ENCODE measurements at places on chromosomes 1 and 21. TPM values are rescaled to one million over a fixed set of nuclear protein-coding genes. Genes with fewer than 3 reads are reported as not detected.

DNA sequence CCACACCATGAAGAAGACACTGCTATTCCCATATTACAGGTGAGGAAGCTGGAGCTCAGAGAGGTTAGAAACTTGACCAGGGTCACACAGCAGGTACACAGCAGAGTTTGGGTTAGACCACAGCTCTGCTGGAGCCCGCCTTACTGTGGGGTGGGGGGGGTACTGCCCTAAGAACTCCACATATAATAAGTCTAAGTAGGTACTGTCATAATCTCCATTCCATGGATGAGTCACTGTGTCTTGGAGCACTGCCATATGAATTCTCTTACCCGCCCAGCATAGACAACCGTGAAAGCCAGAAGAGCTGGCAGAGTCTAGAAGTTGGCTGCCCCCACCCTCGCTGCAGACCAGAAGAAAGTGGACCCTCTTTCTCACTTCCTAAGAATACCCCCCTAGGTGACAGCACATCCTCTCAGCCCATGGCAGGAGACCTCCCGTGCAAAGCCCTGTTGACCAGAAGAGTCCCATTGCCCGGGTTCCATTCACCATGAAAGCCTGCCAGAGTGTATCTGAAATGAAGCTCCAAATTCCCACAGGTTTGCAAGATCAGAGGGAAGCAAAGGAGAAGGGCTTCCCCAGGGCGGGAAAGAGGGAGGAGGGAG, 5.2 kb upstream of the PLA2G2D start:
- no peak for DNase-seq

GRCh38 chr1:173267453-173267945, 60.4 kb upstream of the TNFSF4 start:
- no peak for DNase-seq

GRCh38 chr1:24639881-24640280, 3.2 kb upstream of the SRRM1 start:
- DNase-seq: no peak

DNA sequence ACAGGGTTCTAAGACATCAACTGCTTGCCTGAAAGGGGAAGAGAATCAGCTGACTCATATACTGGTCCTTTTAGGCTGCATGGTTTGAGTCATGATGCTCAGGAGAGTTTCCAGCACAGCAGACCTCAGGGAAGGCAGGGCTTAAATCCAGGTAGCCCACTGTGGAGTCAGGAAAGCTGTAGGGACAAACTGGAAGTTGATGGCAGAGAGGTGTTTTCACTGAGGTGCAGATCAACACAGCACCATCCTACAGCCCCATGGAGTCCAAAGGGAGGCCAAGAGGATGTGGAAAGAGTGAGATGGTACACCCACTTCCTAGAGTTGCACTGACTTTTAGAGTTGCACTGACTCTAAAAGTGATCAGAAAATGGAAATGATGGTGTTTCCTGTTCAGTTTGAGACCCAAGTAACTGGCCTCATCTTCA, 252.4 kb upstream of the DUSP10 start:
- no peak for DNase-seq

DNA sequence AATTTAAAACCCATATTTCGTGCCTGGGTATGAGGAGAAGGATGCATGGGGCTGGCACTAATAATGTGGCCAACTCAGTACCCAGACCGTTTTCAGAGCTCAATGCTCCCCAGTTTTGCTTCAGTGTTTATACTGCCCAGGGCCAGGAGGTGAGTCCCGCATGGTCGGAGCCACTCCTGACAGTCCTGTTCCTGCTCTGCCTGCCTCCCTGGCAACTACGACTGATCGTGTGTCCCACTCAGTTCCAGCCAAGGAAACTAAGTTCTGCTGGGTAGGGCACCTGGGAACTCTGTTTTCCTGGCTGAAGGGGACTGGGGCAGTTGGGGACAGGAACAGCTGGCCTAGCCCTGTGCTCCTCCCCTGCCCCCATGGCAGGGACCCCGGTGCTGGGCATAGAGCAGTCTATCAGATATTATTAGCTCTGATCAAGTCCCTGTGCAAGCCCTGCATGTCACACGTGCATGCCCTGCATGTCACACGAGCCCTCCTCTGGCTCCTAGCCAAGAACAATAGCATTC, 19.2 kb downstream of the S100A7 start:
- no peak for DNase-seq

- no peak for DNase-seq
Measured at GRCh38 chr1:11576109-11576875, 77.9 kb downstream of the FBXO2 start.

DNA sequence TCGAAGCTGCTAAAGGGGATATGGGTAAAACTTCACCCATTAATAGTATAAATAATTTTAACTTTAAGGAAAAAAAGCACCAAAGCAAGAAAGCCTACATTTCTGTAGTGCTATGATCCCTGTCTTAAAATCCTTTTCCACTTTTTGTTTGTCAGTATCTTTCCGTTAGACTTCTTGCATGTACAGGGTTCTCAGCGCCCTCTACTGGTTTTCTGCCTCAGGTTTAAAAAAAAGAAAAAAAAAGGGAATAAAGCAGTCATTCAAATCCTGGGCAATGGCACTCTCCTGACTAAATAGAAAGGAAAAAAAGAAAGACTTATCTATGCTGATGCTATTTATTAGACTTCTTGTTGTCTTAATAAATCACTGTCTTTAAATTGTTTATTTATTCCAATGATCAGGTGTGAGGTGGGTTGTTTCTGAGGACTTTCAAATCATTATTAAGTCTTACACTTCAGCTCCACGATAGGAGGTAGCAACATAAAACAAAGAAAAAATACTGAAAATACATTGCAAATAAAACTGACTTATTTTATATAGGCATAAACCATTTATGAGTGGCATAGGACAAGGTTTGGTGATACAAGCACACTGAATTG, 475.4 kb upstream of the NR5A2 start:
- no peak for DNase-seq

DNA sequence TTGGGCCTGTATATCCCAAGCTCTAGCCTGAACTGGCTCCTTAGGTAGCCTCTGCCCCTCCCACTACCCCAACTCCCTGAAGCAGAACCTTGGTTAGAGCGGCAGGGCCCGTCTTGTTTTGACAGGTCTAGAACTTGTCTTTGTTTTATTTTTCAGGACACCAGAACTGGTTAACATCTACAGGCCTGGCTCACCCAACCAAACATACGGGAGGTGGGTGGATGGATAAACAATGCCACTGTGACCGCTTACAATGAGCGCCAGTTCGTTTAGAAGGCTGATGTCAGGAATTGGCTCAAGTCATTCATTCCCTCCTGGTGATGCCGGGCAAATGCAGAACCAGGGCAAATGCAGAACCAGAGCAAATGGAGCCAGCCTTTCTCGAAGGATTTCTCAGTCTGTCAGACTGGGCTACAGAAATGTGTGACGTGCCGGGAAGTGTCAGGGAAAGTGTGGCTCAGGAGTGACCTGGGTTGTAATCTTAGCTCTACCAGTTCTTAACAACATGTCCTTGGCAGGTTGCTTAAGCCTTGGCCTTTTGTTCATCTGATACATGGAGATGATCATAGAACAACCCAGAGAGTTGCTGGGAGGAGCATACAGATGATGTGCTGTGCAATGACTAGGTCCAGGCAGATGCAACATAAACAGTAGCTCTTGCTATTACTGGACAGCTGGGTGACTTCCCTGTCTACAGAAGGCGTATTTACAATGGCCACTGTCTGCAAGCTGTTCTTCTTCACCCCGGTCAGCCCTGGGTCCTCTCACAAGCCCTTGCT, 30.5 kb upstream of the BTG2 start:
- DNase-seq: no peak

DNA sequence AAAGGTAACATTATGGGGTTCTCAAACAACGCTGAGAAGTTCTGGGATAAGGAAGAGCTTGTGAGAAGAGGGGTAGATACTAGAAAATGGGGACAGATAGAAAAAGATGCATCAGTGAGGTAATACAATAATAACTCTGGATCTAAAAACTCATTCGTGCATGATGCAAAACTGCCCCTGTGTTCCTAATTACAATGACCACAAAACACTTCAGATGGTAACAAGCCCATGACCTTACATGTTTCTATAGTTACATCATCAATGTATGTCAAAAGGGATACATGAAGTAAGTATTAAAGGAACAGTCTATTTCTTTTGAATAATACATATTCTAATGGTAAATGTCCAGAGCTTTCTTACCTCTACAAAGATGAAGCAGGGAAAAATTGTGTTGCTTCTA, 110.6 kb upstream of the PLPPR5 start:
- DNase-seq: no peak

DNA sequence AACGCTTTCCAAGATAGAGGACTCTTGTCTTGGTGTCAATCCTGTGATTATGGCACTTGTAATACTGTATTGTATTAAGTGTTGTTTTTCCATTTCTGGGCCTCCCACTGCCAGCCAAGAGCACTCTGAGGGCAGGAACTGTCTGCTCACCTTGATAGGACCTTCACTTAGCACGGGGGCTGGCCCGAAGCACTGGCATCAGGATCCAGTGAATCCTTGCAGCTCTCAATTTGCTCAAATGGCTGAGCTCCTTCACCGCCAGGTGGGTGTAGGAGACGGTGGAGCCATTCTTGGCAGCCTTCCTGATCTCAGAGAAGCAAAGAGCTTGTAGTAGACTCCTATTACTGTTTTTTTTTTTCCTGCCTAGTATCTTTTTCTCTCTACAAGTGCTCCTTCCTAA, 17.7 kb downstream of the MECR start:
- no peak for DNase-seq

GRCh38 chr1:11072216-11072917, 12.5 kb upstream of the SRM start:
- no peak for DNase-seq

GRCh38 chr1:99674115-99675064, 28.5 kb downstream of the PALMD start:
- DNase-seq: no peak

DNA sequence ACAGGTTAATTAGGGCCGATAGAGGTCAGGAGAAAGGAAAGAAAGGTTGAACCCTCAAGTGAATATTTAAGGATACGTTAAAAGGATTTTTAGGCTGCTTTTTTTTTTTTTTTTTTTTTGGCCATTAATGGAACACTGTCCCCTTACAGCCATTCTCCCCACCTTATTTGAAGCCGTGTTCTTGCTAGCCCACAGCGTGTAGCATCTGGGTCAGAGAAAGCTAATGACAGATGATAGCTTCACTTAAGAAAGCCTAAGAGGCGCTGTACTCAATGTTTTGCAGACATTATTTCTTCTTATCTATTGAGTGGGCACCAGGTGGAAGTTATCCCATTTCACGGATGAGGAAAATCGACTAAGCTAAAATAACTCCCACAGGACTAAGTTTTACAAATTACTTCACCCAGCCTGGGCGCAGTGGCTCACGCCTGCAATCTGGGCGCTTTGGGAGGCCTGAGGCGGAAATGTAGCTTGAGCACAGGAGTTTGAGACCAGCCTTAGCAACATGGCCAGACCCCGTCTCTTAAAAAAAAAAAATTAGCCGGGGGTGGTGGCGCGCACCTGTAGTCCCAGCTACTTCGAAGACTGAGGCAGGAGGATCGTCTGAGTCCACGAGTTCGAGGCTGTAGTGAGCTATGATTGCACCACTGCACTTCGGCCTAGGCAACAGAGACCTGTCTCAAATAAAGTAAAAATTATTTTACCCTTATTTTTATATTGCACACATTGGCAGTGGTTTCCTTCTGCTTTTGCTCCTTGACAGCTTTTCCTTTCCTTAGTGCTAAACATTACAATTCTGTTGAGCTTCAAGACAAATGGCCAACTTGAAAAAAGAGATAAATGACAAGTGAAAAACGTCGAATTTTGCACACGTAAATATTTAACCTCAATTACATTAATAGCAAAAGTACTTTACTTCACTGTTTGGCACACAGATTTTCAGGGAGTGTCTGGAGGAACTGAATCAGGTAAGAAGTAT, 1.1 kb upstream of the PHTF1 start:
- DNase-seq: no peak

DNA sequence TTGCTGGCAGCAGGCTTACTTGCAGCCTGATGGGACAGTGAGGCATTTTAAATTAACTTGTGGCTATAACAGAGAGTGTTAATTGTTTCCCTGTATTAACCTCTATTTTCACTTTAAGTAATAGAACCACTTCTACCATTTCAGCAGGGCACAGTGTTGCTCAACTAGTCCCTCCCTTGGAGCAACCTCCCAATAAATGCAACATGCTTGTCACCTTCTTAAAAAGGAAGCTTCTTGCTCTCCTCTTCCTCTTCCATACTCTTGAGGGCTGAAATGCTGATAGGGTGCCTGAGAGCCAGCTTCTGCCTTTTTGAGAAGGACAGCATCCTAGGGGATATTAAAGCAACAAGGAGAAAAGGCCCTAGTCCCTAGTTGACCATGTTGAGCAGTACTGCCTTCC, 52.1 kb downstream of the C4BPA start:
- DNase-seq: no peak

DNA sequence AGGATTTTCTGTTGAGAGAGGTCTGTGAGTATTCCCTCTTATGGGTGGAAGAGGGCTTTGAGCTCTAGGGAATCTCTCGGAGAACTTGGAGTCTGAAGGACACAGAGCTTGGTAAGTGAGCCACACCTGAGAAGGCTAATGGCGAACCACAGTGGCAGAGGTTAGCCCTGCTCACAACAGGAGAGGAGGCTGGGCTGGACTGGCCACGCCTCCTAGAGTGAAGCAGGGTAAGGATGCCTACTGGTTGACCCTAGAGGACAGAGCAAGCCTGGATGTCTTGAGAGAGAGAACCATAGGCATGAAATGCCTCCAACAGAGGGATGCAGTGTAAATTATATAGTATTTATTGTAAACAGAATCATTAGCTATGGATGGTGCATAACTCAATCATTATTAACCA, 232.6 kb downstream of the PCP4 start:
- DNase-seq: no peak

DNA sequence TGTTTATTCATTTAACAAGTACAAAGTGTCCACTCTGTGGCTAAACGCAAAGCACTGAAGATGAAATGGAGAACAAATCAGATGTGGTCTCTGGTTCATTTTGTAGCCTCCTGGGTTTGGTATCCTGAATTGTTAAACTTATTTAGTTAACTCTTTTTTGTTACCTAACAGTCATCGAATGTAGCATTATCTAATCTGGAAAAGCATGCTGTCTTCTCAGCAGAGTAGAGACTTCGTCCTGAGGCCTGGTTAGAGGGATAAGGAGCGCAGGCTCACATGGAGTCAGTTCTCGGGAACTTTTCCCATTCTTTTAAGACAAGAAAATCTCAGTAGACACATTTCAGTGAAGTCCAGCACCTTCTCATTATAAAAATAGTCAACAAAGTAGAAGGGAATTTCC, 33.1 kb upstream of the SH3D21 start:
- no peak for DNase-seq

GRCh38 chr1:180268556-180269075, 38.6 kb downstream of the LHX4 start:
- no peak for DNase-seq

DNA sequence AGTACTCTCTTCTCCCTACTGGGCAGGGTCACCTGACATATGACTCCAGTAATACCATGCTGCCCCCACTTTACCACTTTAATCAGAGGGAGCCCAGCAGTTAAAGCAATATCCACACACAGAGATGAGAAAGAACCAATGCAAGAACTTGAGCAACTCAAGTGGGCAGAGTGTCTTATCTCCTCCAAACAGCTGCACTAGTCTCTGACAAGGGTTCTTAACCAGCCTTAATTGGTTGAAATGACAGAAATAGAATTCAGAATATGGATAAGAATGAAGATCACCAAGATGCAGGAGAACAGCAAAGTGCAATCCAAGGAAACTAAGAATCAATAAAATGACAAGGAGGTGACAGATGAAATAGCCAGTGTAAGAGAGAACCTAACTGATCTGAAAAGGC, 91.0 kb downstream of the KCNT2 start:
- DNase-seq: no peak

Gene OR2M3
- not detected for total RNA-seq

Gene TMEM82
- total RNA-seq: not detected

Gene IGSF9
- total RNA-seq: 4.2 TPM

Gene IGSF21
- total RNA-seq: 0.26 TPM

Gene GRIK3
- 0.21 TPM for total RNA-seq

Gene ANKRD35
- total RNA-seq: 9.7 TPM

Gene DEPDC1
- total RNA-seq: 2.7 TPM
